ENCODE measurements at places on chromosomes 2 and 18.
A peak's percentile ranks its signal among the peaks of the same experiment; 100 is the strongest.

DNA sequence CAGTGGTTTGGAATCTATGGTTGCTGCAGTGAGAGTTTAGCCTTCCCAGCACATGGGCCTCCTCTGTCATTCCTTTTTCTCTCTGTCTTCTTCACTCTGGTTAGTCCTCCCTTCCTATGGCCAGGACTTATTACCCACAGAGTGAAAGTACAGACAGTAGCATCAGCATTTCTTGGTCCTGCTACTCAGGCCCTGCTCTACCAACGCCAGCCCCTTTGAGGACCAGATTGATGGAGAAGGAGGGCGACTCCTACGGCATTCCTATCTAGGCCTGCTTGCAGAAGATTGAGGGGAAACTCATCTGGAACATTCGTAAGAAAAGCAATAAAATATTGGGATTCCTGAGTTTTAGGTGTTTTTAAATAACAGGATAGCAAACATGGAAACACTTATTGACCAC lies 43.5 kb downstream of the BMP10 start:
- DNase-seq = no peak

- no peak for DNase-seq
These were observed 246.1 kb upstream of the TNP1 start for GRCh38 chr2:217105733-217106649.

GRCh38 chr18:30440351-30440750 lies 602.2 kb downstream of the DSC3 start:
- no peak for DNase-seq

- no peak for DNase-seq
These were observed 93.4 kb upstream of the ZBTB14 start for GRCh38 chr18:5388896-5389295.

DNA sequence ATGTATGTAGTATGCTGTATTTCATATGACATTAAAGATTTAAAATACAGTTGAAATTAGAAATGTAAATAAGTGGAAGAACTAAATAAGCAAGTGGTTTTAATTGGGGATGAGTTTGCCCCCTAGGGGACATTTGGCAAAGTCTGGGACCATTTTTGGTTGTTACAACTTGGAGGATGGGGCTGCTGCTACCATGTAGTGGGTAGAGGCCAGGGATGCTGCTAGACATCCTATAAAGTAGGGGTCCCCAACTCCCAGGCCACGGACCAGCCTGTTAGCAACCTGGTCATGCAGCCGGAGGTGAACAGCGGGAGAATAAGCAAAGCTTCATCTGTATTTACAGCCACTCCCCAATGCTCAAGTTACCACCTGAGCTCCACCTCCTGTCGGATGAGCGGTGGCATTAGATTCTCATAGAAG lies 27.9 kb upstream of the ASNSD1 start:
- peak; percentile 18 for DNase-seq
